ENCODE measurements at places on chromosomes 3 and 15. TPM values are rescaled to one million over a fixed set of nuclear protein-coding genes. Genes with fewer than 3 reads are reported as not detected.

Gene ATP13A4
- 1.7 TPM for total RNA-seq

Gene ZSCAN2
- 5.9 TPM for total RNA-seq

Gene SEMA3B
- 1.2 TPM for total RNA-seq

Gene GPD1L
- 14.4 TPM for total RNA-seq

Gene OR5H1
- not detected for total RNA-seq

Gene ZNF660
- total RNA-seq = 0.94 TPM

Gene FRMD5
- 0.42 TPM for total RNA-seq

Gene SUSD5
- total RNA-seq = not detected

Gene KCNMB3
- 0.72 TPM for total RNA-seq

Gene DPPA2
- not detected for total RNA-seq

Gene CMC1
- total RNA-seq = 23.2 TPM

Gene CADPS
- total RNA-seq = not detected

Gene MESP2
- total RNA-seq = not detected

Gene PLAAT1
- total RNA-seq = 0.28 TPM

Gene TNFSF10
- total RNA-seq = 55.2 TPM

Gene LIPC
- 1.5 TPM for total RNA-seq

Gene FRMD4B
- total RNA-seq = 6.1 TPM

Gene GOLGA6D
- not detected for total RNA-seq

Gene FANCI
- 169 TPM for total RNA-seq

Gene CACNA2D2
- total RNA-seq = 0.80 TPM

Gene GOLGA8T
- total RNA-seq = 0.21 TPM

Gene CAMK1
- total RNA-seq = 25.7 TPM

Gene RAB43
- total RNA-seq = 38.8 TPM

Gene ZIC1
- total RNA-seq = not detected

Gene MCF2L2
- total RNA-seq = 2.2 TPM

Gene ACTC1
- total RNA-seq = not detected

Gene CLRN1
- total RNA-seq = not detected

Gene GPR156
- total RNA-seq = not detected

Gene SLC24A5
- not detected for total RNA-seq

Gene RETNLB
- total RNA-seq = not detected

Gene CHRM5
- not detected for total RNA-seq

Gene RPL4
- total RNA-seq = 4,670 TPM

Gene NEK10
- total RNA-seq = 0.80 TPM

Gene CCR4
- 8.8 TPM for total RNA-seq

Gene GPR62
- not detected for total RNA-seq

Gene CP
- total RNA-seq = not detected

Gene SATB1
- total RNA-seq = 94.8 TPM

Gene OR5H2
- not detected for total RNA-seq

Gene CPNE4
- not detected for total RNA-seq

Gene NEDD4
- 15.4 TPM for total RNA-seq

Gene NPRL2
- total RNA-seq = 43.8 TPM

Gene BRPF1
- total RNA-seq = 39.4 TPM

Gene UBE2E2
- 18.1 TPM for total RNA-seq

Gene SPTSSB
- total RNA-seq = not detected

Gene HRG
- total RNA-seq = not detected

Gene IQCF5
- not detected for total RNA-seq

Gene SLTM
- 103 TPM for total RNA-seq

Gene EBLN2
- 3.5 TPM for total RNA-seq

Gene P2RY12
- not detected for total RNA-seq

Gene PIF1
- total RNA-seq = 30.4 TPM
